HFFc6 (cell line): ENCODE measurements at places on chromosomes 6 and 20.

- DNase-seq, result peak; percentile 24
These were observed 21.0 kb upstream of the RIN2 start for GRCh38 chr20:19737025-19737424.

DNA sequence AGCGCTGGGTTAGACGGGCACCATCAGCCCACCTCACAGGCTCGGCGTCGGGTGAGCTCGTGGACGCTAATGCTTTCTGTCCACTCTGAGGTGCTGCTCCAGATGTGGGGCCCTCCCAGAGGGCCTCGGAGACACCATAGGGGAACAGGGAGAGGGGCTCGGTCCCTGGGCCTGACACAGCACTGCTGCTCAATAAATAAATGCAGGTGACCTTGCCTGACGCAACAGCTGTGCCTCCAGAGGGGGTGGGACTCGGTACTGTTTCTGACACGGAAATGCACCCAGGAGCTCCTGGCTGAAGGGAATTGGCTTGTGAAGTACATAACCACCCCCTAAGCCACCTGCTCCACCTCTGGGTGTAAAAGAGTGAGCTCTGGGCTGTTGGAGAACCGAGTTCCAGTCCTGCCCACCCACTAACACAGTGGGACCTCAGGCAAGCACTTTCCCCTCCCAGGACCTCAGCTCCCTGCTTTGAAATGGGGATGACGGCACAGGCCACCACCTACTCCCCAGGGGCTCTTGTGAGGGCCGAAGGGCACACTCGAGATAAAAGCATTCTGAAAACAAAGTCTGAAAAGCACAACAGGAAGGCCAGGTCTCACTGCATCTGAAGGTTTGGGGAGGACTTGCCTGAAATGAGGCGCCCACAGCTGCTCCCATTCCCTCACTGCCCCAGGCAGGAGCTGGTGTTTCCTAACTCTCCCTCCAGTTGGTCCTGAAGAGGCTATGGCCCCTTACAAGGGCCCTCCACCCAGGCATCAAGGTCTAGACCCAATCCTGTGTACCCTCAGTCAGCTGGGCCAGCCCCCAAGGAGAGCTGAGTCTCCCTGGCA is 6.7 kb downstream of the KCNK15 start:
- no peak for DNase-seq

DNA sequence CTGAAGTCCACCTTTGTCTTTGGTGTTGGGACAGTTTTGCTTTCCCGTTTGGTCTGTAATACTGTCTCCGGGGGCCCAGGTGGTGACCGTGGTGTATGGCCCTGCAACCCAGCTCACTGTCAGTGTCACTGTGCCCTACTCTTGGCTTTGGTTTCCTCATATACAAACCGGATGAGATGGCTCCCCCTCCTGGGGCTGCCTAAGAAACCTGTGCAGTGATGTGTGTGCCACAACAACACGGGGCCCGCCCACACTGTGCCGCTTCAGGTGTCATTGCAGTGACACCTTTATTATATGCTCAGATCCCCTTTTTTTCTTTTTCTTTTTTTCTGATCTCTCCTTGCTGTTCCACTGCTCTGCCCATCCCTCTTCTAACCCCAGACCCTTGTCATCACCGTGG is 73.9 kb downstream of the RAMACL start:
- DNase-seq, result no peak

- no peak for DNase-seq
These were observed 86.7 kb downstream of the MKKS start for GRCh38 chr20:10347086-10347880.

DNA sequence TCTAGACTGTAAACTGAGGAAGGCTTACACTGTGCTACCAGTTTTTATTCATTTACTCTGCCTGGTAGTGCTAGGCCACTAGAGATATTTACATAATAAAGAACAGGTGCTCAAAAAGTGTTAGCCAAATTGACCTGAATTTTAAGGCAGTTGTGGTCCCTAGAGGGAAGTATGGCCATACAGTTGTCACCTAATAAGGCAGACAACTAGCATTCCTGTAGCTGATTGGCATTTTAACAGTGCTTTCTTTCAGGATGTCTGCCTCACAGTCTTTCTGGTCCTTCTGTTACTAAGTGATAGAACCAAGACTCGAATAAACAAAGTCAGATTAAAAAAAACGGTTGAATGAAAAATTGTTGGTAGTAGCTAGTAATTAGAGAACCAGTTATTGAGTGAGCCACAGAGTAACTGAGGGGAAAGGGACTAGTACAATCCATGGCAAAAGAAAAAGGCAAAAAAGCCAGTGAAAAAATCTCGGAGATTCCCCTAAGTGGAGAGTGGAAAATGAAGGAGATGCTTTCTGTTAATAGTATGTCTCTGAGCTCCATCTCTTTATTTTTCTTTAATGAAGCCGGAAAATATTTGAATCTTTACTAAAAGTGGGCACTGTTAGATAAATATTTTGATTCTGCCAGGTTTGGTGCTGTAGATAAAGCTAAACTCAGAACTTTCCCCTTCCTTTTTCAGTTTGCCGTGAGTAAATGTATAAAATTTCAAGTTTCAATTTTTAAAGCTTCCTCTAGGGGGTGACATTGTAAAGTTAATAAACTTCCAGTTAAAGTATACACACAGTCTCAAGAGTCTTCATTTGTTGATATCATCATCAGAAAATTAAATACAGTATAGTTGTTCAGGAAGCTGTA is 9.1 kb downstream of the VTA1 start:
- DNase-seq, result no peak

GRCh38 chr6:211871-212497 is 80.3 kb upstream of the DUSP22 start:
- DNase-seq, result no peak

DNA sequence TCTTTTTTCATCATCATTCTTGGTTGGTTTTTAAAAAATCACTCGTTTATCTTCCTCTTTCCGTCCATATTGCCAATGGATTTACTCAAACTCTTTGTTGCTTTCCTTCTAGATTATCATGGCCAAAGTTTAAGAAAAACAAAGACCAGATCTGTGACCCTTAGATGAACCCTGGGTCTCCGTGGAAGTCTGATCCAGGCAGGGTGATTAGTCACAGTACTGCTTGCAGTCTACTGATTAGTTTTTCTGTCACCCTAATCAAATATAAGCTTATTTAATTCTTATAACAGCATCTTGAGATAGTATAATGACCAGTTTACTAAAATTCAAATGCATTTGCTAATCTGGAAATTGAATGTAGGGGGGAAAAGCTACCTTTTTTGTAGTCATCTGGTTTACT is 6.0 kb upstream of the SMIM28 start:
- DNase-seq, result no peak

DNA sequence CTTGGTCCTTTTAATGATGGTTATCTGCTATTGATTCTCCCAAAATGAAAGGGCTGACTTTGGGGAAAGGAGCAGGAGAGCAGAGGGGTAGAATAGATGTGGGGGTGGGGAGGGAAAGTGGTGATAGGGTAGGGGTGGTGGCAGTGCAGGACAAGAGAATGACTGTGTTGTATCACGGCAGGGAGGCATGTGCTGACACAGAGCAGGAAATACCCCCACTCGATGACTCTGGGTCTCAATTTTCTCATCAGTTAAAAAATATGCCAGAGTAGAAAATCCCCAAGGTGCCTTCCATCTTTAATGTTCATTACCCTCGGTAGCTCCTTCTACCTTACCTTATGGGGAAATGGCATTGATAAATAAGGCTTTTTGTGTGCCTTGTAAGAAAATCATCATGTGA is 79.0 kb upstream of the ATXN1 start:
- DNase-seq, result no peak

DNA sequence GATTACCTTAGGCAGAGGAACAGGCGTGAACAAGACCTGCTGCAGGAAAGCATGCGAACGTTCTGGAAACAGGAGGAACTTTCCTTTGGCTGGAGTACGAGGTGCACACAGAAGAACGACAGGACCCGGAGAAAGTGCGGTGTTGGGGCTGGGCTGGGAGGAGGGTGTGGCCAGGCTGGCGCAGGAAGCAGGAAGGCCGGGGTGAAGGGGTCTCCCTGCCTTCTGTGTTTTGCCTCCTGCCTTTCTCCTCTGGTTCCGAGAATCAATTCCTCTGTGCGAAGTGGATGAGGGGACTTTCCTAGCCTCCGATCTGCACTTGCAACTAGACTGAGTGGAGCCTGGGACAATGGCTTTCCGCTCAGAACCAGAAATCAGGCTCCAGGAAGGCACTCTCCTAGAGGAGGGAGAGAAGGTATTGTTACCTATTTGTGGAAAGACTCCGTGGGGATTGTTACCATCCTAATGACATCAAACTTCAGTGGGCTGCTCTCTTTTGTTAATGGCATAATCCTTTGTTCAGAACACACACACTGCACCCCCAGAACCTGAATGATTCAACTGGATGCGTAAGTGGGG is 22.9 kb upstream of the PLEKHG1 start:
- no peak for DNase-seq

DNA sequence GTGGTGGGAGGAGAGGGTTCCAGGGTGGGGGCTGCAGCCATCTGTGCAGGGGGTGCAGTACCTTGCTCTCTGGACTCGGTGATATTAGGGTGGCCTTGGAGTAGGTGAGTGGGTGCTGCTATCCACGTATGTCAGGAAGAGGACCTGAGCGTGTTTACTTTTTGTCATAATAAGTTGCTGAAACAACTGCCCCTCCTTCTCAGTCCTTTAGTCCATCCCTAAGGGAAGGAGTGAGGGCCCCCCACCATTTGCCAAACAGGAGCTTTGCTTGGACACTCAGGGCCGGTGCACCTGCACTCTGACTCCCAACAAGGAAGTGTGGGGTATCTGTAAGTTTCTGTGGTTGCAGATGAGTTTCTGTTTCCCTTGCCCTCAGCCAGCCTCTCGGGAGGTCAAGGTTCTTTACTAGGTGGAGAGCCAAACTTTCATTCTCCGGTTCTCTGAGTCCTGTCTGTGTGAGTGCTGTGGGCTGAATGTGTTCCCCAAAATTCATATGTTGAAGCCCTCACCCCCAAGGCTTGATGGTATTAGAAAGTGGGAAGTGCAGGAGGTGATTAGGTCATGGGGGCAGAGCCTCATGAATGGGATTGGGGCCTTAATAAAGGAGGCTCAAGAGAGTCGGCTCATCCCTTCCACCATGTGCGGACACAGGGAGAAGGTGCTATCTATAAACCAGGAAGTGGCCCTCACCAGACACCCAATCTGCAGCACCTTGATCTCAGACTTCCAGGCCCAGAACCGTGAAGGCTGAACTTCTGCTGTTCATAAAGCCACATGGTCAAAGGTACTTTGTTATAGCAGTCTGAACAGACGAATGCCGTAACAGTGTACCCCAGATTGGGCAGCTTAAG is 19.6 kb upstream of the CCR6 start:
- no peak for DNase-seq

- DNase-seq, result no peak
These were observed 322.5 kb downstream of the BMP2 start for GRCh38 chr20:7090001-7090400.

DNA sequence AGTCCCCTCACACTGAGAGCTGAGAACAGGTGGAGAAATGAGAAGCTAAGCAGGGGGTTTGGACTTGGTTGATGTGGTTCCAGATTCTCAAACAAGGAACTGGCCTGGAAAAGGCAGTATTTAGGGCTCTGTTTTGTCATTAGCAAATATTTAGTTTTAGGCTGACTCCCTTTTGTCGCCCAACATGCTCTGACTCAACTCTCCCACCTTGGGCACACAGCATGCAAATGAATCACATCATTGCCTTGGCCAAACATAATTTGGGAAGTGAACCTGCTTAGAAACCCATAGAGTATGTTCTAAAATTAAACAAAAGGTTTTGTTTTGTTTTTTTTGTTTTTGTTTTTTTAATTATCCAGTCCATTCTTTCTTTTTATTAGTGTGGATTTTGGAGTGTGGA is 9.5 kb upstream of the UQCC2 start:
- no peak for DNase-seq

- no peak for DNase-seq
These were observed 704.8 kb upstream of the SLC35B3 start for GRCh38 chr6:9140172-9140571.

DNA sequence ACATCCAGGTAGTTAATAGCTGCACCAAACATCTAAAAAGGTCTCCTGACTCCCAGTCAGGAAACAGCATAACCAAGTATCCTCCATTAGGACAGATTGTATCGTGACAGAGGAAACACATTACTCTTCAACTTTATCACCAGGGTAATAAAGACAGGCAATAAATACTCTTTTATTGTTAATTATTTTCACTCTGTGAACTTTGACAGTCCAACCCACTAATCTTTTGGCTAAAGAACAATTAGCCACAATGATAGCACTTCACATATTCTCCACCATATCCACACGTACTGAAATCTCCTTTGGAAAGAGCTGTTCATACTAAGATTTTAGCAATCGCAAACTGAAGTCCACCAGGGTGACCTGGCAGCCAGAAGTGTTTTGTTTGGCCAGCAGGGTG is 46.4 kb downstream of the ARHGAP18 start:
- no peak for DNase-seq

GRCh38 chr6:108361312-108361932 is 66.6 kb downstream of the AFG1L start:
- DNase-seq, result no peak

DNA sequence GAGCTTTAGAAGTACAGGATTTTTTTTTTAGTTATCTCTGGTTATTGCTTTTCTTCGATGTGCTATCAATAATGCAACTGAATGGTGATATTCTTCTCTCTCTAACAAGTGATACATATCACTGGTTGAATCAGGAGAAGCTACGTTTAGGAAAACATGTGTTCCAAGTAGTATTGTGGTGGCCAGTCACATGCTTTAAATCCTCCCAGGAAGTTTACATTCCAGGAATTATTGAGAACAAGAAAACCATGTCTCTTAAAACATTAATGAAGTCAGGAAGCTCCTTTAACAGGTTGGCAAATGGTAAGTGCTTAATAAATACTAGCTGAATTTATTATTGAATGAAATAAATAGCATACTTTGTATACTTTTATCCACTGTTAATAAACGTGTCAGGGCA is 371.1 kb downstream of the BCKDHB start:
- DNase-seq, result peak; percentile 24
